ENCODE measurements at places on chromosomes 2 and 18.
A peak's percentile ranks its signal among the peaks of the same experiment; 100 is the strongest.

- no peak for DNase-seq
These were observed 107.6 kb downstream of the NRP2 start for GRCh38 chr2:205789906-205790305.

GRCh38 chr2:23502096-23502495 lies 117.1 kb downstream of the KLHL29 start:
- no peak for DNase-seq

DNA sequence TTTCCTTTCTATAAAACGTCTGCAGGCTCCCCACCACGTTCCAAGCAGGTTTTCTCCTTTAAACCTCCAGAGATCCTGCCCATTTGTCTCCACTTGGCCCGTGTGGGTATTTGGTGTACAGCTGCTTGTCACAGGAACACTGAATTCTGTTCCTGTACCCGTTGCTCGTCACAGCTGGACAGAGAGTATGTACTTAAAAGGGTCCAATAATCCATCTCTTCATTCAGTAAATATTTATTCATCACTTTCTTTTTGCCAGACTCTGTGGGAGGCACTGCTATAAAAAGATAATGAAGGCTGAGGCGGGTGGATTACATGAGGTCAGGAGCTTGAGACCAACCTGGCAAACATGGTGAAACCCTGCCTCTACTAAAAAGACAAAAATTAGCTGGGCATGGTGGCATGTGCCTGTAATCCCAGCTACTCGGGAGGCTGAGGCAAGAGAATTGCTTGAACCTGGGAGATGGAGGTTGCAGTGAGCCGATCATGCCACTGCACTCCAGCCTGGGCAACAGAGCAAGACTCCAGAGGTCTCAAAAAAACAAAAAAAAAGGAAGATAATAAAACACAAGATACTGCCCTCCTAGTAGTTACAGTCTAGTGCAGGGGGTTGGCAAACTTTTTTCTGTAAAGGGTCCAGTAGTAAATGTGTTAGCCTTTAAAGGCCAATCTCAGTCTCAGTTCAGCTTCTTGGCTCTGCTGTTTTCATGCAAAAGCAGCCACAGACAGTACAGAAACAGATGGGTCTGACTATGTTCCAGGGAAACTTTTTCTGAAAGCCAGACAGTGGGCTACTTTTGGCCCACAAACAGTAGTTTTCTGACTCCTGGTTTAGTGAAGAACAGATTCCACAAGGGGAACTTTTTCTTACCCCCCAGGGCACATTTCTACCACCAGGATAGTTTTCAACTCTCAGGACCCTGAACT lies 309.9 kb upstream of the RAB12 start:
- no peak for DNase-seq

GRCh38 chr18:2212598-2213205 lies 358.6 kb downstream of the METTL4 start:
- no peak for DNase-seq

DNA sequence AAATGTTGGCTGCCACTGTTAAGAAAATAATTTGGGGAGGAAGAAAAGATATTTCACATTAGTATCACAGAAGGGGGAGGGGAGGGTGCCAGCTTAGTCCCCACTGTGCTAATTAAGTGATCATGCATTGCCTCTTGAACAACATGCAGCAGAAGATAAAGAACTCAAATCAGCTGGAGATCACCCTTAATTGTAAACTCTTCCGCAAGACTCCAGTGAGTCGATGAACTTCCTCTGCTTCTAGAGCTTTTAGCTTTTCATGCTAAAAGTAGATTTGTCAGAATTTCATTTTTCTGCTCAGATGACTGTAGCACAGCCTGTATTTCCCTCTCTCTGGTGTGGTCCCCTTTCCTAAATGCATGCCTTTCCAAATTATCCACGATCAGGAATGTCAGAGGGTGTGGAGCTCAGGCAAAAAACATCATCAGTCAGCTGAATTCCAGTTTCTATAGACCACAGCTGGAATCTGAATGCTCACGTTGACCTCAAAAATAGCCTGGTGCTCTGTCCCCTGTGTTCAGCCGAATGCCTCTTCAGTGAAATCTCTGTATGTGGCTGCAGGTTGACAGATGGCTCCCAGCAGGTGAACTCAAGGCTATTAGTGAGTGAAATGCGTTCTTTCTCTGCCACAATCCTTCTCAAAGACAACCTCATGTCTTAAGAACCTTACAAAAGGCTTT lies 156.8 kb upstream of the UNC80 start:
- no peak for DNase-seq

DNA sequence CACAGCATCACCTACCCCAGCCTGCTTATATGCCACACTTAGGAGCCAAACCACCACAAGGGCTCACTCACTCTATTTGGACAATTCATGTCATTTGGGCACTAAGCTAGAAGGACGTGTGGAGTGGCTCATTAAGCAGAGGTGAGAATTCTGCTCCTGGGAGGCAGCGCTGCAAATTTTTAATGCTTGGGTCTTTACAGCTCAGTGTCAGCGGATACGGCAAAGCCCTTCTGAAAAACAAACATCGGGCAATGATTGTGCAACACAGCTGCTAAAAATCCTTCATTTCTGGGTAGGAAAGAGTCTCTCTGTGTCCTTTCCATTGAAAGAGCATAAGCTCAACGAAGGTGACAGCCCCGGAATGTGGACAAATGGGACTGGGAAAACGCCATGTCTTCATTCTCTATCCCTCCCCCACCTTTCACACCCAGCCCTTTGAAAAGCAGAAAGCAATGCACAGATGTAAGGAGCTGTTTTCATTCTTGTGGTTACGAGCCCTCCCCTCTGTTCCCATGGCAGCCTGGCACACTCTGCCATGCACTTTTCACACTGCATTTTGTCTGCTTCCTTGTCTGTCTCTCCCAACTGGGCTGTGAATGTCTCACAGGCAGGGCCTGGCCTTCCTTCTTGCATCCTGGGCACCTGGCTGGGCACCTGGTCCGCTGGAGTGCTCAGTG lies 16.0 kb downstream of the TMEM177 start:
- no peak for DNase-seq

DNA sequence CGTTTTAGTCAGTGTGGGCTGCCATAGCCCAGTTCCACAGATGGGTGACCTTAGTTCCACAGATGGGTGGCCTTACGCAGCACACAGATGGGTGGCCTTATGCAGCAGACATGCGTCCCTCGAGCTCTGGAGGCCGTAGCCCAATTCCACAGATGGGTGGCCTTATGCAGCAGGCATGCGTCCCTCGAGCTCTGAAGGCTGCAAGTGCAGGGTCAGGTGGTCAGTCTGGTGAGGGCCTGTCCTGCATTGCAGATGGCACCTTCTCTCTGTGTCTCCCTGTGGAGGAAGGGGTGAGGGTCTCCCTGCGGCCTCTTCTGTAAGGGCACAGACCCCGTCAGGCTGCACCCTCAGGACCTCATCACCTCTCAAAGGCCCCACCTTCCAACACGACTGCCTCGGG lies 189.5 kb upstream of the TPO start:
- no peak for DNase-seq

DNA sequence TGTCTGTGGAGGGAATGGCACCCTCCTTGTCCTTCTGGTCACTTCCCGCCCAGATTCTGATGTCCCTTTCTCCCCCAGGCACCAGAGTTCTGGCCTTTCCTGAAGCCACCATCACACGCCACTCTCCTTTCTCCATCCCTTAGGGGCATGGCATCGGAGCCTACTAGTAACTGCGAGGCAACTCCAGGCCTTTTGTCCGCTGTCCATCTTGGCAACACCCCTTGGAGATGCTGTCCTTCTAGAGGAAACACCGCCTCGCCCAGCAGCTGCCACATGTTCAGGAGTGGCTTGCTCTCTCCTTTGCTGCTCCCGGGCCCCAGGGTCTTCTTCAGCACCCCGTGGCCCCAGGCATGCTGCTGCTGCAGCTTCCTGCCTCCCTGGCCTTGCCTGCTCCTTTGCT lies 267.0 kb downstream of the SRBD1 start:
- no peak for DNase-seq

DNA sequence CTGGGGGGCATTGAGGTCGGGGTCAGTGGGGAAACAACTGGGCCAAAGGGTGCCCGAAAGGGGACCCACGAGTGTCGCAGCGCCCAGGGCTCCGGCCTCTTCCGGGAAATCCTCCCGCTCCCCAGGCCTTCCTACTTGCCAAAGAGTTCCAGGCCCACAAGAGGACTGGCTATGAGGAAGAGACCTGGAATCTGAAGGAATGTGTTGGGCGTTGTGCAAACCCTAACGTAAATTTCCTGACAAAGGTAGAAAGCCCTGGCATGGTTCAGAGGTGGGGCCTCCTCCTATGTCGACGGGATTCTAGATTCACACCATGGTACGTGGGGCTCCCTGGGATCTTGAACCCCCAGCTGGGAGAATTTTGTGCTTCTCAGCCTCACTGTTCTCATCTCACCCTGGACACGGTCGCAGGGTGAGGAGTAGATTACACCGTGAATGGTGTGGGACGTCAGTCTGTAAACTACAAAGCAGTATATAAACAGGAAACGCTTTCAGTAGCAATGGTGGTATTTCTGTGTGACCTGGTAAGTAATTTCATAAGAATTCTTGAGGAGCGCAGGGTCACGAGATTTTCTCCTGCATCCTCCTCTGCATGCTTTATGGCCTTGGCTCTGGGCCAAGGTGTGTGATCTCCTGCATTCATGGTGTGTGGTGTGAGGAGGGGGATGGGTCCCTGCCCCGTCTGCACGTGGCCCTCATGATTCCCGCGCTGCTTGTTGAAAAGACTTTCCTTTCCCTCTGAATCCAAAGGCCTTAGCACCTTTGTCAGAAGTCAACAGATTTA lies 868 bp downstream of the HSBP1L1 start:
- no peak for DNase-seq

- DNase-seq, result no peak
These were observed 90.3 kb upstream of the CDH2 start for GRCh38 chr18:28267276-28267675.

DNA sequence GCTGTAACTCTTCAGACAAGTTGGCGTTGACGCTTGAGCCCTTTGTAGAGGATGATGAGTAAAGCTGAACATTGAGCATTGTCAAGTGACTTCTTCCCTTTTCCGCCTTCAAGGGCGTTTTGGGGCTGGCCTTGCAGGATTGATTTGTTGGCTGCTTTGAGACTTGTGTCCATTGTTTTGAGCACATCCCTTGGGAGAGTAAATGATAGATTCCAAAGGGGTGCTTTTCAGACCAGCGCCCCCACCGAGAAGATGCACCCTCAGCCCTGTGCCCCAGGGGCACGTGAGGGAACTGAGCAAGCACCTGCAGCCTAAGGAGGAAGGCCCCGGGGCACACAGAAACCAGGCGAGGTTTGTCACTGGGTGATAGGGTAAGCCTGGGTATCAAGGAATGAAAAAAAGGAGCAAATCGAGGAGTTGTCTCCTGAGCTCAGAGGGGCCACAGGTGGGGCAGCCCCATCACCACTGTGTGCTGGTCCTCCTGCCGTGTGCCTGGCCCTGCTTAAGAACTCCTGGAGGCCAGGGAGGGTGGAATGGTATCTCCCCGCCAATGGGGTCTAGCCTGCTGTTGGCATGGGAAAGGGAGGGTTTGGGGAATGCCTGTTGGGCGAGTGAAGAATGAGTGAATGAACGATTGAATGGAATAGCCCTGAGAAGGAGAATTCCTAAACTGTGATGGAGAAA lies 64.0 kb downstream of the RAB31 start:
- DNase-seq, result no peak

GRCh38 chr2:237725661-237726060 lies 72.9 kb upstream of the RBM44 start:
- DNase-seq, result no peak

- DNase-seq, result no peak
These were observed 76.0 kb downstream of the CEP192 start for GRCh38 chr18:13067124-13067523.

DNA sequence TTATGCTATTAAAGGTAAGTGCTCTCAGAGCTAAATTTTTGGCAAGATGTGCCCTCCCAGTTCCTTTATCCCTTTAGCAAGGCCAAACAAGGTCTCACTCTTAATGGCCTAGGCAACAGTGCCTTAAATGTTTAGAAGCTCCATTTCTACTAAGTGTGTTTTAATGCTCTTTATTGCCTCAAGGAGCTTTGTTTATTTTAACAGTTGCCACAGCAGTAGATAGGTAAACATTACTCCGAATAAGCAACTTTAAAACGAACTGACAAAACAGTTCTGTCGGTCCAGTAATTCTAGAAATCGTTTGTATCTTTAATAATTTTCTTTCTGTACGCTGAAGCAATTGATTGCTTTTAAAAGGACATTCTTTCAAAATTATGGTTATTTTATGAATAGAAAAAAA lies 74.5 kb downstream of the PIEZO2 start:
- DNase-seq, result no peak

DNA sequence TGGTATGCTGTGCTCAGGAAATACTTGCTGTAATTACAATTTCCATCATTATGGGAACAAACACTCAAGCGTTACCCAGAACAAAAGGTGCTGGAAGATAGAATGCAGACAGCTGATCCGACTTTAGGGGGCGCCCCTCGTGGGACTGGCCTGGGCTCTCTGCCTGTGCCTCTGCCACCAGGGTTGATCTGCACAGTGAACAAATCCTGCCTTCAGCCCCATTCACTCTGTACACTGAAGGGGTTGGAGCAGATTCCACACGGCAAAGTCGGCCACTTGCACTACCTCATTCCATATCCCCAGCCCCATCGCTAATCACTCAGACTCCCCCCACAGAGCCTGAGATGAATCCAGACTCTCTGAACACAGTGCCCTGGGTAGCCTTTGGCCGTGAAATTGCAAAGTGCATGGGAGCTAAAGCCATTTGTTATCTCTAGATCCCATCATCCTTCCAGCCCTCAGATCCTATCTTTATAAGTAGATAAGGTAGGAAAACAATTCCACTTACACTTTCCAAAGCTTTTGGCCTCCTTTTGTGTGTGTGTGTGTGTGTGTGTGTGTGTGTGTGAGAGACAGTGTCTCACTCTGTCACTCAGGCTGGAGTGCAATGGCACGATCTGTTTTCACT lies 69.3 kb downstream of the INPP5D start:
- DNase-seq, result no peak

- DNase-seq, result no peak
These were observed 95.6 kb downstream of the SH3BP4 start for GRCh38 chr2:235047171-235048160.

- DNase-seq, result peak; percentile 37
These were observed 70.3 kb downstream of the HAUS1 start for GRCh38 chr18:46174342-46175041.

DNA sequence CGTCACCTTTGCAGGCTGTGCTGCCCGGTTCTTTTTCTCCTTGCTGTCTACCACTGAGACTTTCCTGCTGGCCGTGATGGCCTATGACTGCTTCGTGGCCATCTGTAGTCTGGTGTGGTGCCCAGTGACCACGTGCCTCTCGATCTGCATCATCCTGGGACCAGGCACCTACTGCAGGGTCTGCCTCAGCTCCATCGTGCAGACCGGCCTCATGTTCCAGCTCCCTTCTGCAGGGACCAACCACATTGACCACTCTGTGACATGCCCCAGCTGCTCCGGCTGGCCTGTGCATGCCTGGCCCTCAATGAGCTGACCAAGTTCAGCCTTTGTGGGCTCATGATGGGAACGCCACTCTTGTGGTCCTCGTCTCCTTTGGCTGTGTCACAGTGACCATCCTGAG lies 26.7 kb downstream of the COPS9 start:
- no peak for DNase-seq

- peak; percentile 9 for DNase-seq
These were observed 16.9 kb downstream of the GPR55 start for GRCh38 chr2:230908092-230908594.

DNA sequence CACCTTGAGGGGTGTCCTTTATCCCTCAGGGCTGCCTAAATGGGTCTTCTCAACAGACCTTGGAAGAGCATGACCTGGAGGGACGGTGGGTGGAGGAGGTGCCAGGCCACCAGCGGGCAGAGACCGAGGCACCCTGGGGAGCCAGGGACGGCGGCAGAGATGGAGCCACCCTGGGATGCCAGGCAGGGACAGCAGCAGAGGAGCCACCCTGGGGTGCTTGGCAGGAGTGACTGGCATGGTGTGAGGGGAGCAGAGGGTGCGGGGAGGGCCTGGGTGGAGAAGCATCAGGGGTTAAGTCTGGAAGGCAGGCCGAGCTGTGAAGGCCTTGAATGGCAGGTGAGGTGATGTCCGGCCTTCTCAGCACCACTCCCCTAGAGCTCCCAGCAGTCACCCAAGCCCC lies 56.1 kb downstream of the CIB4 start:
- DNase-seq, result no peak
